ENCODE measurements at places on chromosomes 7 and 10.

DNA sequence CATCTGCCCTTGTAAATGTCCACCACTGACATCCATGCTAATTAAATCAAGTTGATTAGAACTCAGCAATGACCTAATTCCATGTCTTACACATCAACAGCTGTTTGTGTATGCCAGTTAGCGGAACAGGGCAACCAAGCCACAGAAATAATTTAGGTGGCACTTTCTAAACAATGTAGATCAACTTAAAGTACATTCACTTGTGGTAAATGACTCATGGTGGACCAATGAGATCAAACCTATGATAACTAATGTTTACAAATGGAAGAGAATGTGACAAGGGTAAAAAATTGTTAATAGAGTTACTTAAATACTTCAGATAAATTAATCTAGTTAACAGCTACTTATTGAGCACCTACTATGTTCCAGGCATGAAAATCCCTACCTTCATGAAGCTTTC lies 63.1 kb upstream of the ICA1 start:
- no peak for DNase-seq

GRCh38 chr7:124570558-124570957 lies 195.0 kb downstream of the GPR37 start:
- DNase-seq: no peak

DNA sequence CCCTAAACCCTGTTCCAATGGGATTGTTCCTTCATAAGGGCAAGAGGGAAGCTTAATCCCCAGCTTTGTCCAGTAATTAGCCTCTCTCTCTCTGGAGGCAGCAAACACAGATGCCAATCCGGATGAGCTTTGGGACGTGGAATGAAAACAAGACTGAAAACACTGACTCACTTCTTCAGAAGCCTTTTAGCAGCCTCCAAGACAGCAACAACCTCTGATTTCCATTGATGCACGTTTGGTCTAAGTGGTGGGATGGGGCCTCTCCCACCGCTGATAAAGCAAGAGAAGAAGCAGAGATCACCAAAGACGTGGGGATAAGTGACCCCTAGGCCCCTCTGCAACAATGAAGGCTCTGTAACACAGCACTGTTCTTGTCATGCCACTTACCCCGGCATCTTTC lies 5.8 kb upstream of the GFRA1 start:
- DNase-seq: no peak

GRCh38 chr10:57142925-57143576 lies 782.0 kb upstream of the ZWINT start:
- DNase-seq: no peak

DNA sequence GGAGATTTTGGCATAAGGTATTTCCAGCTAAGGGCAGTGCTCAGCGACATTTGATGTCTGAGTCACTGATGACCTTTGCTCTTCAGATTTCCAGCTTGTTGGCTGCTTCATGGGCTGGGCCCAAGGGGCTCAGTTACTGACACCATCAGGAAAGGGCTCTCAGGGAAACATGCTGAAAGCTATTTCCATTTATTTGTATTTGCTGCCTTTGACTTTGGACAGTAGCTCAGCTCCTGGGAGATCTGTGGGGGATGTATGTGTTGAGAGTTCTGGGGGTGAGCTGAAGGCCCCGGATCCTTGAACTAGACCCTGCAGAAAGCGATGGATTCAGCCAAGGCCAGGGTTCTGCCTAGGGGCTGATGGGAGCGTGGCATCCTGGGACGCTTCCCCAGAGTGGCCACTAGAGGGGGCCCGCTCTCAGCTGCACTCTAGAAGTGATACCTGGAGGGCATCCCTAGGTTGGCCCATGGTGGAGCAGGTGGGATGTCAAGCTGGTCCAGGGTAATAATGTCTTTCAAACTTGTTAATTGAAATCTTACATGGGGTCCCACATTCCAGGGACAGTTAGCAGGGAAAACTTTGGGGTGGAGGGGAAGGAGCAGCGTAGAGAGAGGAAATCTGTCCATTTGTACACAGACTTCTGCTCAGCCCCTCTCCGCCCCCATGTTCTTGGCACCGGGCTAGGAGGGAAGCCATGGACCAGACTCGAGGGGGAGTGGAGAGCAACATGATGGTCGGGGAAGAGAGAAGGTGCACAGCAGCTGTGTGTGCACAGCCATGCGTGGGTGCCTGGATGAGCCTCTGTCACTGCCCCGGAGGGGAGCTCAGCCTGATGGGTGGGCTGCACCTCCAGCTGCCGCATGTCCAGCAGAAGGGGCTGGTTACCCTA lies 3.0 kb upstream of the BTBD16 start:
- DNase-seq: no peak

Measured in AG09319 (cell line).